Kidney glomerular epithelial cell (primary cell): ENCODE measurements at places on chromosomes 11 and 22.

GRCh38 chr11:105181100-105181499 lies 41.5 kb upstream of the CARD18 start:
- peak; percentile 17 for DNase-seq

DNA sequence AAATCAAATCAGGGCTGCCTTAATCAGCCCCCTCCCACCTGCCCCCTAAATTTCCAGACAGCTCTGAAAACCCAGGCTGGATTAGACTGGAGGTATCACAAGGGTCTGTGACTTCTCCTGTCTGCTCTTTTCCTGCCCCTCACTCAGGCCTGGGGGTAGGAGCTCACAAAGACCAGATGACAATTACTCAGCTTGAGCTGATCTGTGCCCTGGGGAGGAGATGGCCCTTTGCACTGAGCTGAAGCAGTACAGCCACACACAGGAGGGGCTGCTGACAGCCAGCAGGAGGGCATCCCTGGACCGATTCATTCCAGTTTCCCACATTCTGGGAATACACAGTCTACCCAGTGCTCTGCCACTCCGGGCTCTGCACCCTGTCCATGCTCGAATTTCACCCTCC lies 4.2 kb downstream of the ABCC8 start:
- no peak for DNase-seq

DNA sequence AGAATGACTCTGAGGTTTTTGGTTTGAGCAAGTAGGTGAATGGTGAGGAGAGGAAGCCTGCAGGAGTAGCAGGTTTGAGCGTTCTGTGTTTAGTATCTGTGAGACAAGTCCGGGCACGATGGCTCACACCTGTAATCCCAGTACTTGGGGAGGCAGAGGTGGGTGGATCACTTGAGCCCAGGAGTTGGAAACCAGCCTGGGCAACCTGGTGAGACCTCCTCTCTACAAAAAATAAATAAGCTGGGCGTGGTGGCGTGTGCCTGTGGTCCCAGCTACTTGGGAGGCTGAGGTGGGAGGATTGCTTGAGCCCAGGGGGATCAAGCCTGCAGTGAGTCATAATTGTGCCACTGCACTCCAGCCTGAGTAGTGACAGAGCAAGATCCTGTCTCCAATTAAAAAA lies 9.7 kb upstream of the CENATAC start:
- DNase-seq, result no peak

- DNase-seq, result no peak
Measured at GRCh38 chr11:16825101-16825500, 86.7 kb downstream of the C11orf58 start.

GRCh38 chr11:70061734-70062133 lies 16.4 kb upstream of the ANO1 start:
- no peak for DNase-seq

- DNase-seq, result no peak
Measured at GRCh38 chr22:33710326-33710725, 209.9 kb downstream of the LARGE1 start.

- no peak for DNase-seq
Measured at GRCh38 chr11:69964247-69964643, 113.9 kb upstream of the ANO1 start.

- no peak for DNase-seq
Measured at GRCh38 chr11:130545449-130546072, 97.1 kb downstream of the ADAMTS15 start.

DNA sequence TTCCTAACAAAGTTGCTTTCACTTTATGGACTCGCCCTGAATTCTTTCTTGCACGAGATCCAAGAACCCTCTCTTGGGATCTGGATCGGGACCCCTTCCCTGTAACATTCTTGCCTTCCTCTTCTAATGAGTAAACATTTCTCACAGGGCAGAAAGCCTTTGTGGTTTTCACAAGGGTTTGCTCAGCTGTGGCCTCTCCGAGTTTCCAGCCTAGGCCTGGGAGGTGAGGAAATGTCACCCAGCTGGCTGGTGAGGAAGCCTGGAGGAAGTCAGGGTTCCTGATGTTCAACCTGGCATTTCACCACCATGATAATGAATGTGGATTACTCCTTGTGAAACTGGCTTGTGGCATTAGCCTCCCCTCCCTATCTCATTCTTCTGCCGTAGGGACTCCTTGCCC lies 224.9 kb downstream of the DSCAML1 start:
- no peak for DNase-seq

- DNase-seq, result peak; percentile 76
Measured at GRCh38 chr22:37492428-37493344, 6.5 kb upstream of the MFNG start.
